ENCODE measurements at places on chromosomes 16 and 17.

DNA sequence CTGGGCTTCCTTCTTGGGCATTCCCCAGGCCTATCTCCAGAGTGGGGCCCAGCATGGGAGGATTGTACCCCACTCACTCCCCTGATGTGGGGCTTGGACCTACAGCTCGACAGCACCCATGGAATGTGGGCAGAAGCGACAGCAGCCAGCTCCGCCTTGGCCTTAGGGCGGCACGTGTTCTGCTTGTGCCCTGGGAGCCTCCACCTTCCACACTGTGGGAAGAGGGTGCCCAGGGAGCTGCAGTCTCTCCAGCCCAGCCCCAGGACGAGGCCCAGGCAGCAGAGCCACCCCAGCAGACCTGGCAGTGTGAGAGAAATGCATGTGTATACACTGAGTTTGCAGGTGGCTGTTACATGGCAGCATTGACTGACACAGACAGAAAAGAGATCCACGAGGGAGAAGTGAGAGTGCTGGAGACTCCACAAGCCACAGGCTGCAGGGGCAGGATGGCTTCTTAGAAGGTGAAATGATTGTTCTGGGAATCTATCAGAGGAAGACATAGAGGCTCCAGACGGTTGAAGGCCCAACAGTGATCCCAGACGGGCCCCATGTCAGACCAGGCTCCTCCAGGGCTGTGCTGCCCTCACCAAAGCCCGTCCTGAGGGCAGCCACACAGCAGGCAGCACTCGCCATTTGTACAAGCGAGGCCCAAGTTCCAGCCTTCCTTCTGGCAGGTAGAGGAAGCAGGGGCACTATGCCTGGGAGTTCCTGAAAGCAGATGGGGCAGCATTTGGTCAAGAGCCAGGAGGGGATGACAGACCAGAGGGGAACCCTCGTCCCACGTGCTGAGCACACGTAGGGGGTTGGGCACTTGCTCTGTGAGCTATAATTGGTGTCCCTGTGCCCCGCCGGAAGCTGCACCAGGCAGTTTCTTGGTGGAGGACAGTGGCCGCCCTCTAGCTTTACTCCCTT, 2.8 kb upstream of the DNASE1 start:
- no peak for DNase-seq

DNA sequence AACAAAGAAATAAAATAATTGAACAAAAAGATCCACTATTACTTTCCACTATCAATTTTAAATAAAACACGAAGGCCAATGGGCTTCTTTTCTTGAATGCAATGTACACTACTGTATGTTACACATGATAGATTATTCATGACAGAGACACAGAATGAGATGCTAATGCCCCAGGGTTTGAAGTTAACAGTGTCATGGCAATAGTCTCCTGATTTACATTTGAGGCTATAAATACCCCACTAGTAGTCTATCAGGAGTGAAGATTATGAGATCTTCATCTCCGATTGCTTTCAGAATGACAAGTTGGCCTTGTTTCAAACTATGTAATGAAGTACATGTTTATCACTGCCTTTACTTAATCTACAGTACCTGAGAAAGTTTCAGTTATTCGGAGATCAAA, 84.4 kb downstream of the RPGRIP1L start:
- no peak for DNase-seq

DNA sequence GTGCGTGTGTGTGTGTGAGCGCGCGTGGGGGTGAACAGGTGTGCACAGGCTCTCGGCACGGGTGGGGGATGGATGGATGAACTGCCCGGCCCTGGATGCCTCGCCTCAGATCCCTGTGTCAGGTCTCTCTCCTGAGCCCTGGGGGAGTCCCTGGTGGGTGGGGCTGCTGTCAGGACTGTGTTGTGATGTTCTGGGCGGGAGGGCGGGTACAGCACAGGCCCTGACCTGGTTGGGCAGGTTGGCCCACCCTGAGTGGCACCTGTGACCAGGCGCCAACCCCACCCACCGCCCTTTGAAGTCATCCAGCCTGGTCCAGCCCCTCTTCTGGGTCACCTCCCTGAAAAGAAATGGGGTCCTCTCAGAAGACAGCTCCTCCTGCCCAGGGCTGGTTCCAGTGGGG, 41.6 kb upstream of the TAC4 start:
- no peak for DNase-seq

GRCh38 chr16:56947604-56947995, 14.2 kb upstream of the CETP start:
- DNase-seq, result no peak

- DNase-seq, result no peak
Measured at GRCh38 chr17:12089809-12090384, 69.2 kb downstream of the MAP2K4 start.

DNA sequence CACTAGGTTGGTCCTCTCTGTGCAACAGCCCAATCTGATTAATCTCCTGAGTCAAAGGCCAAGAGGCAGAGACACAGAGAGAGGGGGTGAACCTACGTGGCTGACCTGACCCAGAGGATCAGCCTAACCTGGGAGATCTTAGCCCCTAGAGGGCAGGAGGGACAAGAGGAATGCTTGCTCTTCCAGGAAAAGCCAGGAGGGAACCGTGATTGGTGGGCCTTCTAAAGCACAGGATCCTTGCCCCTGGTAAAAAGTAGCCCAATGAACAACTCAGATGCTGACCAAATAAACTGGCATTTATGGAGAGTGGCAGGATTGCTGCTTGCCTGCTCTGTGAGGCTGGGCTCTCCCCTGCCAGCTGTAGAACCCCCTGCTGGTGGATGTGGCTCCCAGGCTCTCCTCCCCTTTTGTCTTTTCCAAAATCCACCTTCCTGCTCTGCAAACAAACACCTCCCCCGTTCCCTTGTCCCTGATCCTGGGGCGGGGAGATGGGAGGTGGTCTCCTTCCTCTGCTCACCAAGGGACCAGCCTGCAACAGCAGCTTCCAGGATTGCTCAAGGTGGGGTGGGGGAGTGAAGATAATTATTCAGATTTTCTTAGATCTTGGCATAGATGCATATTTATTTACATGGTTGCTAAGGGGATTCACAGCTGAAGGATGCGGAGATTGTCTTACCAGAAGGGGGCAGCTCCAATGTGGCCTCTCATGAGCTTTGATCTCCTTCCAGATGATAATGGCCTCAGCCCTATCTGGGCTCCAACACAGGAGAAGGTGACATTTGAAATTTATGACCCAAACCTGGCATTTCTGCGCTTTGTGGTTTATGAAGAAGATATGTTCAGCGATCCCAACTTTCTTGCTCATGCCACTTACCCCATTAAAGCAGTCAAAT, 71.9 kb downstream of the SDR42E1 start:
- DNase-seq, result no peak

- DNase-seq, result no peak
Measured at GRCh38 chr17:60602385-60602742, 2.4 kb downstream of the PPM1D start.

All from CD4-positive, alpha-beta T cell treated with Interleukin-17A for 1 hour (primary cell).